ENCODE measurements at places on chromosomes 7 and 10.

DNA sequence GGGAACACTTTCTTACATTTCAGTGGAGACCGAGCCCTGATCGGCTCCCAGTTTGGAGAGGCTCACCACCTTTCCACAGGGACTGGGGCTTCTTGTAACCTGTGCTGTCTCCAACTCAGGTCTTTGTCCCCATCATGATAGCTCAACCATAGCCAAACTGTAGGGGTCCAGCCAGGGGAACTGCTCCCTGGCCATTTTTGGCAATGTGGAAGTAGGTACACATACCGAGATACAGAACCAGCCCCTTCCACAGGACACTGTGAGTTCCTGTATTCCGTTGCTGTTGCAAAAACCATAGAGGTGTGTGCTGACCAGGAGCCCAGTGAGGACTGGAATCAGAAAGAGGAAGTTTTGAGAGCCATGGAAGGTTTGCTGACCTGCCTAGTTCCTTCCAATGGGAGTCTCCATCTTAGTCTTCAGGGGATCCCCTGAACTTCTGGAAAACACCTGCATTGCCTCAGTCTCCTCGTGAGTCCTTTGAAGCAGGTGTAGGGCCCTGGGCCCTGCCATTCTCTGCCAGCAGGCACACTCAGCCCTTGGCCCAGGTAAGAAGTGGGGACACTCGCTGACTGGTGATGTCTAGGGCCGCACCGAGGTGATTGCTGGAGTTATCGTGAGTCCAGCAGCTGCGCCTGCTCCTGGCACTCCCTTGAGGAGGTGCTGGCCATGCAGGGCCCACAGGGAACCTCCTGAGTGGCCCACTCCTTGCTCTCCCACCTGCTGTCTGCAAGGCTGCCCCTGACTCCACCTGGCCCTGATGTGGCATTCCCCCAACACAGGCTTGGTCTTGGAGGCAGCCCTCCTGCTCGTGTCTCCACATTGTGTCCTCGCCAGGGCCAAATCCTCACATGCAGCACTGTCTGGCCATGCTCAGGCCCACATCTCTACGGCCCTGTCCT, 11.2 kb downstream of the WDFY4 start:
- no peak for DNase-seq

- no peak for DNase-seq
Measured at GRCh38 chr7:86647385-86648094, 3.8 kb downstream of the GRM3 start.

GRCh38 chr7:44264221-44264931, 61.0 kb downstream of the CAMK2B start:
- DNase-seq = no peak

DNA sequence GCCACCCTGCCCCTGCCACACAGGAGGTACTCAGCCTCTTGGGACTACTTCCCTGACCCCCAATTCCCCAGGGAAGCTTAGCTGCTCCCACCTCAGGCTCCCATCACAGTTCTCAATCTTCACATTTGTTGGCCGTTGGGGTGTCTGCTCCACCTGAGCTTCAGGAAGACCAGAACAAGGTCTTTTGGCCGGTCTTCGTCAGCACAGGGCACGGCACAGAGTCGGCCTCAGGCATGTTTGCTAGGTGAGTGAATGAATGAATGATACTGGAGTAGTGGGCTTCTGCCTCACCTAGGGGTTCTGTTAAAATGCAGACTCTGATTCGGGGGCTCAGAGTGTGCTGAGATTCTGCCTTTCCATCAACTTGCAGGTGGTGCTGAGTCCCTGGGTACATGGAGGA, 20.3 kb downstream of the GPRIN2 start:
- peak; percentile 2 for DNase-seq

DNA sequence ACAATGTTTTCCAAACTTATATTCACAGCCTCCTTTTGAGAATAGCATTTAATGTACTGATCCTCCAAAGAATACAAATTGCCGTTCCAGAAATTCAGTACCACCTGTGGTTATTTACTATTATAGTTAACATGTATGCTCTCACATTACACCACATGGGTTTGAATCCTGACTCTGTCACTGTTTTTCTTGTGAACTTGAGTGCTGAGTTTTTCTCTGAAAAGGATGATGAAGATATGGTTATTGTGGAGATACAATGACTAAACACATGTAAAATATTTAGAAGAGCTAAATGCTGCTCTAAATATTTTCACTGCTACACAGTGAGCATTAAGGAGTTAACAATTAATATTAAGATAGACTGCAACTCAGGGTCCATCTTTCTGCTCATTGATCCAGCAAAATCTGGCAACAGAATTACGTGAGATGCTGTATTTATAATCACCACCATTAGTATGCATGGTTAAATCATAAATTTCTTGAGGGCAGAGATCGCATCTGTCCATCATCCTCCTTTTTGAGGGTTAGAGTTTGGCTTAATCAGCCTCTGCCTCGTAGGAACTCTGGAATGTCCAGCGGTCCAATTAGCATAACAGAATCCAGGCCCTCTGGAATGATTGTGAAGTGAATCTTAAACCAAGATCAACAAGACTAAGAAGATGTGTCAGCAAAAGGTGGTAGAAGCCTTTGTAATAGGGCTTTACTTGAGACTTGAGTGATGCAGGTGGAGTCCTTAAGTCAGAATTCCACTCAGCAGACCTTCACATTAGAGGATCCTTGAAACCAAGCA, 152.8 kb downstream of the MACC1 start:
- no peak for DNase-seq

DNA sequence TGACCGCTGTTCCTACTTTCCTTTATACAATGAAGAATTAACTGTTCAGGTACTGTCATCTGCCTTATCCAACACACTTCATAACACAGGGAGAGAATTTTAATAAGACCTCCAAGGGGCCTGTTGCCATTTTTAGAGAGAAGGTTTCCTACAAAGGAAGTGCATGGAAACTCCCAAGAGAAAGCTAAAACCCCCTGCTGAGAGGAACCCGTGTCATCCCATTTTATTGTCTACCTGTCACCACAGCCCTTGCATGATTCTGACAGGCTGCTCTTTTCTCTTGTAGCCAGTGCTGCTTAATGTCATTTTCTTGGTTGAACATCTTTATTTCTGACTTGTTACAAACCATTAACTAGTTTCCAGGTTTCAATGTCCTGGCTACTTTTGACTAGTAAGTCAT, 98.4 kb downstream of the SNX10 start:
- no peak for DNase-seq

Measured in BE2C (cell line).